EH (cell line): ENCODE measurements at places on chromosomes 6 and 20.

GRCh38 chr6:158852312-158853071, 33.3 kb upstream of the EZR start:
- DNase-seq, result no peak

DNA sequence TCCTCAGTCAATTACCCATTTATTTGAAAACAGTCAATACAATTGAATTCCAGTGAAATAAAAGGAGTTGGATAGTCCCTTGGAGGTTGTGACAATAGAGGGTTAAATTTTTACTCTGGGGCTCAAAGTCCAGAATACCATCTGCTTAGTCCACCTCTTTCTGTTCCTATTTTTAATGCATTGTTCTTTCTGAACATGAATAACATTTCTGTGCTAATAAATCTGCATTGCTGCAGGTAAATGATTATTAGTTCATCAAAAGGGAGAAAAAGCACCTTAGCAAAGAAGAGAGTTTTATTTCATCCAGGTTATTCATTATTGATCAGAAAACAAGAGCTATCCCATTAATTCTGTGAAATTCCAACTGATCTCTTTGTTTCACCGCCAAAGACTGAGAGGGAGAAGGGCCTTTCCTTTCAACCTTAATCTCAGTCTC, 166.1 kb upstream of the OLIG3 start:
- no peak for DNase-seq

DNA sequence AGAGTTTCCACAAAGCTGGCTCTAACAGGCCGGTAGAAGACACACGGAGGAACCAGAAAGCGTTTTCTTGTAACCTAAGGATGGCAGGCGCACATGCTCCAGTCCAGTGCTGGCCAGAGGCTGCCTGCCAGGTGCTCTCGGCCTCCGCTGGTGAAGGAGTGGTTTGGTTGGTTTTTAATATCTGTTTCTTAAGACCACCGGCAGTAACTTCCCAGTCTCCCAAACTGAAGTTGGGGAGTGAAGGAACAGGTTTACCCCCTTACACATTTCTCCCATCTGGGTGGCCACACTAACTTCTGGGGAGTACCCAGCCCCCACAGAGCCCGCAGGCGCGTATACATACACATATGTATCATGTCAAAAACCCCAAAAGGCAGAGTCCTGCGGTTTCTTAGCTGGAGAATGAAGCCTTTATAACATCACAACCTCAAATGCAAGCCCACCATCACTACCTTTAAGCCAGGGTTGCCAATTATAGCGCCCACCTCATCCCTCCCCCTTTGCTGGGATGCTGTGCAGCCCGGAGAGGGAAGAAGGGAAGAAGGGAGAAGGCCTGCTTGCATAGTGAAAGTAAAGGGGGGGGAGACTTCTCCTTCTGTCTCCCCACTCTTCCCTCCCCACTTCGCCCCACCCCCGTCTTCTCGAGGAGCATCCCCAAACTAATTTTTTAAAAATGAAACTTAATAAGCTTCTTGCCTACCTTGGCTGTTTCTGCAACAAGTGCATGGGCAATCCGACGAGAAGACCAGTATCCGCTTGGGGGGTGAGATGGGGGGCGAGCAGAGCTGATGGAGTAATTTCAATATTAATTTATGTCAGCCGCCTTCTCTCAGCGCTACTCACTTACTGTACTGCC, 1.0 kb downstream of the TRERF1 start:
- peak; percentile 54 for DNase-seq

GRCh38 chr6:54646069-54646950, 200.3 kb upstream of the FAM83B start:
- peak; percentile 67 for DNase-seq

- peak; percentile 74 for DNase-seq
Measured at GRCh38 chr6:132142308-132142707, 191.1 kb upstream of the CCN2 start.

- DNase-seq, result peak; percentile 49
Measured at GRCh38 chr6:16698162-16698533, 63.1 kb downstream of the ATXN1 start.

DNA sequence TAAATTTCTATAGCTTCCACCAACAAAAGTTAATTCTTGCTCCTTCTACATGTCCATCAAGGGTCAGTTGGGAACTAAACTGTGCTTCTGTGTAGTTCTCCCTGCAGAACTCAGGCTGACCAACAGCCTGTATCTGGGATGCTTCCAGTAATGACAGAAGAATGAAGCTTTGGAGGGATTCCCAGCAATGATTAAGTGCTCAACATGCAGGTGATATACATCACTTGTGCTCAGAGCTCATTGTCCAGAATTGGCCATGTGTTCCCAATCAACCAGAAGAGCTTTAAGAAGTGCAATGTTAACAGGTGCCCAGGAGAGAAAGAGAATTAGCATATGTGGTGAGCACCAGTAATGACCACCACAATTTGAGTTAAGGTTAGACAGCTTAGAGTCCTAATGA, 37.4 kb upstream of the SNRPB2 start:
- no peak for DNase-seq

GRCh38 chr6:87049779-87050178, 45.1 kb downstream of the CGA start:
- no peak for DNase-seq

DNA sequence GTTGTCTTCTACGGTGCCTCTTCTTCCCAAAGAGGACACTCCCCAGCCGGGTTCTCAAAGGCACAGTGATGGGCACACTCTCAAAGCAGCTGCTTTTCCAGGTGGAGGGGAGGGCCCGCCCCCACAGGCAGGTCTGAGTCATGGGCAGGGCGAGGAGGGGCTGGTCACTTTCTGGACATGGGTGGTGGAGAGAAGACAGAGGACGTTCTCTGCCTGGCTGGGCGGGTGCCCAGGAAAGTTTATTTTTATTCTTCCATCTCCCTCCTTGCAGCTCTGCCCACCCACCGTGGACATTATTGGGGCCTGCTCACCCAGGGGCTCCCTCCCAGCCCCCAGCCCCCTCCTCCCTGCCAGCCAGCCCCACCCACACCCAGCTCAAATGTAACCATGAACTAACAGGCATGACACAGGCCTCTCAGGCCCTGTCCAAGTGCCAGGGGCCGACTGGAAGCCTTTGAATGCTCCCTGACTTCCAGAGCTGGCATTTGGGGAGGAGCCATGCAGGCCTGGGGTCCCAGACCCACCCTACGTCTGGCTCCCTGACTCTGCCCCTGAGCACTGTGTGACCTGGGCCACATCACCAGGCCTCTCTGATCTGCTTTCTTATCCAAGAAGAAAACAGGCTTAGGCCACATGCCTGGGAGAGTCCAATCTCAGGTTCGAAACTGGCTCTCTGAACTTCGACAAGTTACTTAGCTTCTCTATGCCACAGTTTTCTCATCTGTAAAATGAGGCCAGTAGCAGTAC, 8.0 kb downstream of the TGM2 start:
- DNase-seq, result peak; percentile 38

- DNase-seq, result peak; percentile 31
Measured at GRCh38 chr6:7214468-7214867, 98.5 kb downstream of the SSR1 start.

DNA sequence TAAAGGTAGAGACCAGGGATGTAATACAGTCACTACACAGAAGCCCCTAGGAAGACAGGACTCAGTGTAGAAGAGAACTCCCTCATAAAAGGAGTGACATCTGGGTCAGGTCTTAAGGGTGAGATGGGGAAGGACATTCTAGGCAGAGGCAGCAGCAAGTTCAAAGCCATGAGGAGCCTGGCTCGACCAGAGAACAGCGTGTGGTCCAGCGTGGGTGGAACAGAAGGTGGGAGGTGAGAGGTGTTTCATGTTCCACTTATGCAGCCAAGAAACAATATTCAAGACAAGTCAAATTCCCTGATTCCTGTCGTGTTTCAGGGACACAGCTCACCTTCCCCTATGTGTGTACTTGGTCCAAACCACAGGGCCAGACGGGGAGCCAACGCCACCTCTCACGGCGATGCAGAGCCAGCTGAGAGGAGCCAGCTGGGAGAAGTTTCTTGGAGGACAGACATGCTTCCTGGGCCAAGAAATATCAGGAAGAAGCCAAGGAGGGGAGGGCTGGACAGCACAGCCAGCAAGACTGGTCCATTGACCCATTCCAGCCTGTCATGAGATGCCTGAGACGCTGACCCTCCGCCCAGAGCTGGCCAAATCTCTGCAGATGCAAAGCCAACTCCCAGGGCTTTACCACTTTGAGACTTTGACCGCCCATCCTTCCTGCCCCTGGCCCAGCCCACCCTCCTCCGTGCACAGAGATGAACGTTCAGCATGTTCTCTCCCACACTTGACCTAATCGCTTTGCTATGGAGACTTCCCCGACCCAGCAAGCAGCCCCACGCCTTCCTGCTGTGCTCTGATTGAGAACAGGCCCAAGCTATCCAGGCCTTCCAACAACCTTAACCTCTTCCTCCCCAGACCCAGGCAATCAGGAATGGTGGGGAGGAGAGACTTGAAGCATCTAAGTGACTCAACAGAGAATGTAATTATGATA, 113.8 kb downstream of the PRND start:
- no peak for DNase-seq

- no peak for DNase-seq
Measured at GRCh38 chr6:161292145-161292544, 18.3 kb upstream of the AGPAT4 start.

- peak; percentile 44 for DNase-seq
Measured at GRCh38 chr20:37726971-37727956, 33.4 kb downstream of the CTNNBL1 start.

DNA sequence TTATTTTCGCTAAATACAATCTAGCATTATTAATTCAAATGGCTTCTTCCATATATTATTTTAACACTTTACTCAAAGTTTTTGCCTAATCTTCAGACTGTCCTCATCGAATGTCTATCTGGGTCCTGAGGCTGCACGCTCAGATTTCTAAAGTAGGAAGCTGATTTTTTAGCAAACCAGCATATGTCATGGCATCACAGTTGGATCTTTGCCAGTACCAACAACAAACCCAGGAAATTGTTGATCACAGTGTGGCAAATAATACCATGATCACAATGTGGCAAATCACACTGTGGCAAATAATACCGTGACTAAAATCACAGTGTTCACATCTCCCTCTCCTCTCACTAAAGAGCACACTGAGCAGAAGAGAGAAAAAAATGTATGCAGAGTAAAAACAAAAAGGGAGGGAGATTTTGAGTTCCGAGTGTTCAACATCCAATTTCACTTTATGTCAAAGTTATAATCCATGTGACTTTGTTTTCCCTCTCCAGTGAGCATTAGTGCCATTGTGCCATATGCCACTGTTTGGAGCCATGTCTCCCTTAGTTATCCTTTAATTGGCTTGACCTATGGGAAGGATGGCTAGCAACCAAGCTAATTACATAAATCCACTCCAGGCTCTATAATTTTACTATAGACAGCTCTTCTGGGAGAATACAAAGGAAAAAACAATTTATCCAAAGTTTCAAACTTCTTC, 1059.6 kb downstream of the HACE1 start:
- DNase-seq, result no peak

- peak; percentile 22 for DNase-seq
Measured at GRCh38 chr20:46087161-46087560, 2.6 kb downstream of the NCOA5 start.

DNA sequence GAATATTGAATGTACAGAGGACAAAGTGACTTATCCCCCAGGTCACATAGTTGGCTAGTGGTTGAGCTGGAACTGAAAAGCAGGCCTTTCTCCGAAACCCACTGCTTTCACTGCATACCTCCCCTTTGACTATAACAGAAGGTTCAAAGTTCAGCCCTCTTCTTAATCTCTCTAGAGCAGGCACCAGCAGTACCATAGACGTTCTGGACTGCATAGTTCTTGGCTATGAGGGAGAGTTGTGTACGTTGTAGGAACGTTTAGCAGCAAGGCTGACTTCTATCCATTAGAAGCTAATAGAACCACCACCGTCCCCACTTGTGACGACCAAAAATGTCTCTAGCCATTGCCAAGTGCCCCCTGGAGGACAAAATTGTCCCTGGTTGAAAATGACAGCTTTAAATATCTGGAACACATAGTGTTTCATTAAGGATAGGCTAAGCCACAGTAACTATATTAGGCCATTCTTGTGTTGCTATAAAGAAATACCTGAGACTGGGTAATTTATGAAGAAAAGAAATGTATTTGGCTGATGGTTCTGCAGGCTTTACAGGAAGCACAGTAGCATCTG, 123.8 kb upstream of the MTHFD1L start:
- DNase-seq, result peak; percentile 5

DNA sequence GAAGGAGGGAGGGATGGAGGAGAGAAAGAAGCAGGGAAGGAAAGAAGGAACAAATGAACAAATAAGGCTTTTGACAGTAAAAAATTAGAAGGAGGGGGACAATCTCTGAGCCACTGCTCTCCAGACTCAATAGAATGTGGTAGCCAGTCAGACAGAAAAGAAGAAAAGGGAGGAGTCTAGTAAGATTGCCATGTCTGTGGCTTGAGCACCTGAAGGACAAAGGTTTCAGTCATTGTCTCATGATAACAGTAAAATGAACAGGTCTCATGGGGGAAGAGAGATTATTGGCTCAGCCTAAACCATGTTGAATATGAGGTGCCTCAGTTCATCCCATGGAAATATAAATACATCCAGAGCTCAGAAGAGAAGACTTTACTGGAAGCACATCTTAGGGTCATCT, 14.0 kb upstream of the LOC128125822 start:
- no peak for DNase-seq

- peak; percentile 98 for DNase-seq
Measured at GRCh38 chr6:4581468-4582385, 194.5 kb upstream of the CDYL start.

GRCh38 chr20:354298-354977, 7.5 kb downstream of the NRSN2 start:
- peak; percentile 80 for DNase-seq

- peak; percentile 94 for DNase-seq
Measured at GRCh38 chr6:3751730-3752530, 417 bp upstream of the PXDC1 start.

GRCh38 chr6:42378125-42378524, 73.6 kb downstream of the TRERF1 start:
- no peak for DNase-seq

- no peak for DNase-seq
Measured at GRCh38 chr20:48181261-48181935, 396.1 kb upstream of the SULF2 start.

GRCh38 chr20:8470156-8470555, 338.1 kb downstream of the PLCB1 start:
- DNase-seq, result no peak

- no peak for DNase-seq
Measured at GRCh38 chr20:40960101-40960500, 68.5 kb upstream of the TOP1 start.
